Stimulated activated CD8-positive, alpha-beta memory T cell treated with anti-CD3 and anti-CD28 coated beads, Interleukin-4, amount 100 ng/mL, for 1 hour (primary cell): ENCODE measurements at places on chromosomes 4 and X.

DNA sequence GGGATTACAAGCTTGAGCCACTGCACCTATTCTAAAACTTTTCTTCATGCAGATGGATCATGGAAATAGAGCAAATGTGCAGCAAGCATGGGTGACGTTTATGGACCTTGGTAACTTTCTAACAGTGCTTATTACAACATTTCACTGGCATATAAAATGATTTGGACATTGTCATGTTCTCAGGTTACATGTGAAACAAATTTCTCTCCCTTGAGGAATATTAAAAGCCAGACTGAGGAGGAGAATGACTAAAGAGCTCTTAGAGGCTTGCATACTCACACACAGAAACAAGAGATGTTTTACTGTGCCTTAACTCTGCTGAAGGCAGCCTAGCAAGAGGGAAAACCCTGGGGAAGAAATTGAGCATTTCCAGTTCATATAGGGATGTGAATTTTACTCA lies 38.6 kb upstream of the GPR101 start:
- no peak for DNase-seq

DNA sequence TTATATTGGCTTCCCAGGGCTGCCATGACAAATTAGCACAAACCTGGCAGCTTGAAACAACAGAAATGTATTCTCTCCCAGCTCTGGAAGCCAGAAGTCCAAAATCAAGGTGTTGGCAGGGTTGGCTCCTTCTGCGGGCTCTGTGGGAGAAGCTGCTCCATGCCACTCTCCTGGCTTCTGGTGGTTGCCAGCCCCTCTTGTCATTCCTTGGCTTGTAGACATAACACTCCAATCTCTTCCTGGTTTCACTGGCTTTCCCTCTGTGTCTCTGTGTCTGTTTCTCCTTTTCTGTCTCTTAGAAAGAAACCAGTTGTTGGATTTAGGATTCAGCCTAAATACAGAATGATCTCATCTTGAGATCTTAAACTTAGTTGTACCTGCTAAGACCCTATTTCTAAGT lies 85.5 kb downstream of the USP46 start:
- DNase-seq: no peak

DNA sequence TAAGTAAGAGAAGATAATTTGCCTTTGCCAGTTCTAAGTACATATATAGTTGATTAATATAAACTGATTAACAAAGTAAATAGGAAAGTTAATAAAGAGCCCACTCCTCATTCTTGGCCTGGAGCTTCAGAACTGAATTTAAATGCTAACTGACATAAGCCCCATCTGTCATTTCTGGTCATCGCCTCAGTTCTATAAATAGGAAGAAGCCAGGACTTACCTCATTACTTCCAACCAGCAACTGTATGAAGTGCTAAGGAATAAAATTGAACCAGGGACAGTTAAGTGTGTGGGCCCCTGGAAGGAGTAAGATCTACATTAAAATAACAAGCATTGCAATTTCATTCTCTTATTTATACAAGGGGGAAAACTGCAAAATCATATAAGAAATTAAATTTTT lies 52.0 kb upstream of the PDLIM5 start:
- DNase-seq: no peak

DNA sequence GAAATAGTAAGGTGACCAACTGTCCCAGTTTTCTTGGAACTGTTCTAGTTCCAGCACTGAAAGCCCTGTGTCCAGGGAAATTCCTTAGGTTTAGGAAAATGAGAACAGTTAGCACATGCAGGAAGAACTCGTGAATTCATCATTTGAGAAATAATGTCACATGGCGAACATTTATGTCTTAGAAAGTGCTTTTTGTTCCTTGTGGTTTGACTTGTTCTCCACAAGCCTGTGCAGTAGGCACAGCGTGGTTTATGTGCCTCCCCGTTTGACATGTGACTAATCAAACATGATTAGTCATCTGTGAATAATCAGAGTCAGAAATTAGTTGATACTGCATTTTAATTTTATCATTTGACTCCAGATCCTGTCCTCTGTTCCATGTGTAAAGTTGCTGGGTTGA lies 556.0 kb upstream of the CPEB2 start:
- DNase-seq: no peak

- DNase-seq: no peak
These were observed 32.2 kb downstream of the COPS4 start for GRCh38 chr4:83067058-83067639.

DNA sequence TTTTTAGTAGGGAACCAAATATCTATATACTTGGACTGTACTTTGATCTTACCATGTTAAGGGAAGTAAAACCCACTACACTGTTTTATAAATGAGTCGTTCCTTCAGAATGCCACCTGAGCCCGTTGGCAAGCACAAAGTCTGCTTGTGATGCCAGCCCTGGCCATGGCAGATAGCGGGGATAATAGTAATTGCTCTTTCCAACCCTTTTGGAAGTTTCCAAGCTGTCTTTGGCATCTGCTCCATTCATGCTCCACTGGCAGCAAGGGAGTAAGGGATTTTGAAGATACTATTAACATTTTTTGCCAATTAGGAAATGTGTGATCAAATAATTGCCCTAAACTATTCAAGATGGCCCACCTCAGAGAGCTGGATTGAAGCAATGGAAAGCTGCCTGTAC lies 689.2 kb upstream of the SLIT2 start:
- DNase-seq: no peak

DNA sequence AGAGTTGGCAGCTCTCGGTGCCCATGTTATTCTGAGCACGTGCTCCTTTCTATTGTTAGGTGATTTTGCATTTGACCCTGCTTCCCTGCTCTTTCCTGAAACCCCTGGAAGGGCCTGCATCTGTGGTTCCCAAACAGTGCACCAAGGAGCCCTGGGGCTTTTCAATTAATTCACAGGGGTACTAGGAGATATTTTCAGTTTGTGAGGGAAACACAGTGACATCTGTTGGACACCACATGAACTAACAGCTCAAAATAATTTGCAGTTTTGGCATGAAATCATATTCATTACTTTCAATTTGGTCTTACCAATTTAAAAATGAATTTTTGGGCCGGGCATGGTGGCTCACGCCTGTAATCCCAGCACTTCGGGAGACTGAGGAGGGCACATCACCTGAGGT lies 156.6 kb downstream of the GATB start:
- DNase-seq: no peak

GRCh38 chr4:168478868-168479267 lies 1.4 kb downstream of the DDX60L start:
- DNase-seq: no peak

DNA sequence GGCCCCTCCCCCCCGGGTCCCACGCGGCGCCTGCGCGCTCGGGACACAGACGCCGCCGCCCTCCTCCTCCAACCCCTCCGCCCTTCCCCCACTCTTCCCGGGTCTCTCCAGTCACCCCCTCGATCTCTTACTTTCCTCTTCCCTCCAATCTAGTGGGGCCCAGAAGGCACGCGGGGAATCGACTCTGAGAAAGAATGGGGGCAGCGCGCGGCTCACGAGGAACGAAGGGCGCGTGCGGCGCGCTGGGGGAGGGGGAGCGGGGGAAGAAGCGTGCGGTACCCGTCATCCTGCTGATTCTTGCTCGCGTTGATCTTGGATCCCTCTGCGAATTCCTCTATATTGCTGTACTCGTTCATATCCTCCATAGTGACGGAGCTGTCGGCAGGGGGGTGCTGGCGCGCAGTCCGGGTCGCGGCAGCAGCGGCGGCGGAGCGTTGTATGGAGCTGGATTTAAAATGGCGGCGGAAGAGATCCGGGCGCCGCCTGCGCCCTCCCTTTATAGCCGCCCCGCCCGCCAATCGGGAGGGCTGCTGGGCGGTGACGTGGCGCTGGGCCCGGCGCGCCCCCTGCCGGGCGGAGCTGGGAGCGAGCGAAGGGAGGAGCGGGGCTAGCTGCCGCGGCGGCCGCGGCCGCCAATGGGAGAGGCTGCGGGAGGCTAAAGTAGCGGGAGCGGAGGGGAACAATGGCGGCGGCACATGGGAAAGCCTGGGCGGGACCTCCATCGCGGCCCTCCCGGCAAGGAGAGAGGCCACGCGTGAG lies 1.1 kb downstream of the HNRNPDL start:
- DNase-seq: peak; percentile 89

GRCh38 chrX:50815120-50815519 lies 1.1 kb upstream of the SHROOM4 start:
- no peak for DNase-seq

GRCh38 chrX:146658379-146658778 lies 151.2 kb upstream of the CXorf51B start:
- DNase-seq: no peak

DNA sequence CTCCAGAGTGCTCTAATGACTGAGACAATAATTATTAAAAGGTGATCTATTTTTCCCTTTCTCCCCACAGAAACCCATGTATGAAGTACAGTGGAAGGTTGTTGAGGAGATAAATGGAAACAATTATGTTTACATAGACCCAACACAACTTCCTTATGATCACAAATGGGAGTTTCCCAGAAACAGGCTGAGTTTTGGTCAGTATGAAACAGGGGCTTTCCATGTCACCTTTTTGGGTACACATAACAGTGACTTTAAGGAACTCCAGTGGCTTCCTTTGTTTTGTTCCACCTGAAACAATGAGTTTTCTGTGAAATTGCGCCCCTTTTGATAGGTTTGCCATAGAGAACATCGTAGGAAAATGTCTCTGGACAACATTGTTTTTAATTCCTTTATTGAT lies 69.6 kb downstream of the KIT start:
- DNase-seq: no peak

GRCh38 chr4:152342293-152342692 lies 193.6 kb downstream of the FBXW7 start:
- DNase-seq: no peak

GRCh38 chr4:6563935-6564645 lies 10.9 kb upstream of the MAN2B2 start:
- no peak for DNase-seq

GRCh38 chr4:176910646-176911045 lies 117.9 kb upstream of the VEGFC start:
- no peak for DNase-seq

DNA sequence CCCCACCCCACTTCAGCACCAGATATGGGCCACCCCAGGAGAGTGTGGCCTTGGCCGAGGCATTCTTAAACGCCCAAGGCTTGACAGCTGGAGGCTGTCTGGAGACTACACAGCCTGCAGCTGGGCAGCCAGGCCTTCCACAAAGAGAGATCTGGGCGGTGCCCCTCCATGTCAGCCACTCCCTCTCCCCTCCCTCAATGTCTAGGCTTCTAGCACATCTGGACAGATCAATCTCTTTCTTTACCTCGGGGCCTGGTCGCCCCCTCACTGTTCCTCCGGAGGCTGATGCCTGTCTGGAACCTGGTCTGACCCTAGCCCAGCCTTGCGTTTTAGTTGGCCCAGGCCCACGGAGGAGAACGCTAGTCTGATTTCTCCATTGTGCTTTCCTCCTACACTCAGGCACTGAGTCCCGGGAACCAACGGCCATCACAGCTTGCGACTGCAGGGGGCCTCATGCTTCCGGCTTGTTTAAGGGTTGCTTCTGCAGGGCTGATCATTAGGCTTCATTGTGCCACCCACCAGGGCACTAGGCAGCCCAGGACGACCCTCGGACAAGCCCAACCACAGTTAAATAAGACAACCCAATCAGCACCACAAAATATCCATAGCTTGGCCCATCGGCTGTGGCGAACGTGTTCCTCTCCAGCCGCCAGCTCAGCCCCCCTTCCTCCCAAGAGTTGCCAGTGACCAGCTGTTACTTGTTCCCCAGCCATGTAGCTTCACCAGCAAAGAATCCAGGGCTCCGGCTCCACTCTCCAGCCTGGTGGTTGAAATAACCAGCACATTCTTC lies 200.6 kb downstream of the BCOR start:
- no peak for DNase-seq

- DNase-seq: no peak
These were observed 24.0 kb downstream of the HAND2 start for GRCh38 chr4:173505924-173506518.

DNA sequence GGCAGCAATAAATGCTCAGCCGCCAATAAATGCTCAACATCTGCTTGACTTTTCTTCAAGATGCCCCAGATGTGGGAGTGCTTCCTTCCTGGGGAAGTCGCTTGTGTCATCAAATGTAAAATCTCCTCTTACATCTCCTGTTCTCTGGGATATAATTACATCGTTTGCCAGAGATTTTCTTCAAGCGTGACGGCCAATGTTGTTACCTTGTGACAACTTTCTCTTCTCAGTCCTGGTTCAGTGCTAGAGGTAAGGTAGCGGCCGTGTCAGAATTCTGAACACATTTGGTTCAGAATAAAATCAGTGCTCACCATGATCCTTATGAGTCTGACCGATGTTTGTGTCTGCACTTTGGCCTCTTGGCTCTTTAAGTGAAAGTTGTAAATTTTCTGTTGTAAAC lies 102.5 kb downstream of the ASMT start:
- DNase-seq: no peak

DNA sequence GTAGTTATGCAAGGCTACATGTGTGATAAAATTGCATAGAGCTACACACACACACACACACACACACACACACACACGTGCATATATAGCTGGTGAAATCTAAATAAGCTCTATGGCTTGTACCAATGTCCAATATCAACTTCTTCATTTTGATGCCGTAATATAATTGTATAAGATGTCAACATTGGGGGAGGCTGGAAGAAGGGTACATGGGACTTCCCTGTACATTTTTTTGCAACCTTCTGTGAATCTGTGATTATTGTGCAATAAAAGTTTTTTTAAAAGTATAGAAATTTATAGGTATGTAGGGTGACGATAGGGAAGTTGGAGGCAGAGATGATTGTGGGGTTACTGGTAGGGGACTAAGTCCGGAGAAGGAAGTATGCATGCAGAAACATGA lies 105.5 kb downstream of the HDAC8 start:
- no peak for DNase-seq

- DNase-seq: no peak
These were observed 2468.6 kb downstream of the PCDH7 start for GRCh38 chr4:33188733-33189132.

DNA sequence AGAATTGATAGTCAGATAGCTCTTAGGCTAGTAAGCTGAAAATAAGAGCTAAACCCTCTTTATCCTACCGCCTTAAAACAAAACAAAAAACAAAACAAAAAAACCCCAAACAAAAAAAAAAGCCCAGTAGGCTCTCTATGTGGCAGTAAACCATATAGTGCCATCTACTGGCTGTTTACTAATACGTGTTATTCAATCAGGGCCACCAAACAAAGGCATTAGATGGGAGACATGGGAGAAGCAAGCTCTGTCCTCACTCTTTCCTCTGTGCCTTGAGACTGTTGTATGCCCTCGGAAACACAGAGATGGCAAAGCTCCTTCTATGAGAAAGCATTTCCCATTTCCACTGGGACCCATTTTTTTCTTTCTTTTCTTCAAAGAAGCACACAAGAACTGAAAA lies 148.8 kb upstream of the MID1 start:
- DNase-seq: no peak

GRCh38 chr4:115090483-115091075 lies 22.8 kb downstream of the NDST4 start:
- DNase-seq: no peak

- DNase-seq: no peak
These were observed 4.3 kb downstream of the CHIC2 start for GRCh38 chr4:54060116-54060515.

GRCh38 chrX:20215565-20215964 lies 51.1 kb downstream of the RPS6KA3 start:
- no peak for DNase-seq
